Dorsolateral prefrontal cortex (tissue), 122 donors: ENCODE measurements at places on chromosomes 11 and 22.
A peak's percentile ranks its signal among the peaks of the same experiment; 100 is the strongest.

GRCh38 chr11:111635706-111636045 lies 33.4 kb downstream of the SIK2 start:
- peak; percentile 45 for DNase-seq

DNA sequence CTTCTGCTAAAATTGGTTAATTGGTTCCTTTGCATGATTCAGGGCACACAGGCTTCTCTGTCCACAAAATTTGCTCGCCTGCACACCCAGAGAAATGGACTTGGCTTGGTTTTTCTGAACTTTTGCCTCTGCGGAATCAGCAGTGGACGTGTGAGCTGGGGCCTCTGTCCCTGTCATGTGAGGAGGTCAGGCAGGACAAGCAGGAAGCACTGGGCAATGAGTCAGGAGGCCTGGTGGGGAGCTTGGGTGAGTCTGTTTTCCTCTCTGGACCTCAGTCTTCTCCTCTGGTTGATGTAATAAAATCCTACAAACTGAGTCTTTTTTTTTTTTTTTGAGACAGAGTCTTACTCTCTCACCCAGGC lies 10.4 kb upstream of the CELSR1 start:
- DNase-seq = no peak

GRCh38 chr22:40077646-40078016 lies 82.9 kb downstream of the FAM83F start:
- DNase-seq = no peak

DNA sequence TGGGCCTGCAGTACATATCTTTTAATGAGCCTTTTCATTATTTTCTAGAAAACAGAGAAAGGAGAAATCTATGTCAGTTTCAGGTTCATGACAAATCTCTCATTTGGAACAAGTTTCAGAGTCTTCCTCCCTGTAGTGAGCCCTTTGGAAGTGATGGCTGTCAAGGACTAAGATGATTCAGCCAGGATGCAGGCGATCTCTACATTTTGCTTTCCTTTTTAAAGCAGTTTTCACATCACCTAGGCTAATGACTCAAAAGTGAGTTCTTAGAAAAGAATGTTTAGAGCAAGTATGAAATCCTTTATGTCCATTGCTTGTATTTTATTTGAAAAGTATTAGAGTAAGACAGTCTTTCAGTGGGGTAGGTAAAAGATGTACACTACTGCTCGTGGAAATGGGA lies 130.1 kb downstream of the TRPC6 start:
- DNase-seq = no peak

DNA sequence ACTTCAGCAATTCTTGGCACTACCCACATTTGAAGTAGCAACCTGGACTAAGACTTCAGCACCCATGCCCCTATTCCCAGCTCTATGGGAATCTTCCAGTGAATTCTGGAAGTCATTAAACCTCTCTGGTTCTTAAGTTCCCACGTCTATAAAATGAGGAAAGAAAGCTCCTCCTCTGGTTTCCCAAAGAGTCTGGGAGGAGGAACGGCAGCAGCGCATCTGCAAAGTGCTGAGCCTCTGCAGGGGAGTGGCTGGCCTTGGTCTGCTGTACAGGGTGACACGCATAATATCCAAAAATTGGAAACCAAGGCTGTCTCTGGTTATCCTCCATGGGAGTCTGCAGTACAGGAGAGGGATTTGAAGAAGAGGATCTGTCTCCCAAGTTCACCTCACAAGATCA lies 73.6 kb upstream of the TP53I11 start:
- DNase-seq = no peak

GRCh38 chr22:30365891-30366290 lies 9.1 kb downstream of the CCDC157 start:
- DNase-seq = no peak
